CD8-positive, alpha-beta memory T cell (primary cell): ENCODE measurements at places on chromosomes 12 and 14. TPM values are rescaled to one million over a fixed set of nuclear protein-coding genes. Genes with fewer than 3 reads are reported as not detected.

DNA sequence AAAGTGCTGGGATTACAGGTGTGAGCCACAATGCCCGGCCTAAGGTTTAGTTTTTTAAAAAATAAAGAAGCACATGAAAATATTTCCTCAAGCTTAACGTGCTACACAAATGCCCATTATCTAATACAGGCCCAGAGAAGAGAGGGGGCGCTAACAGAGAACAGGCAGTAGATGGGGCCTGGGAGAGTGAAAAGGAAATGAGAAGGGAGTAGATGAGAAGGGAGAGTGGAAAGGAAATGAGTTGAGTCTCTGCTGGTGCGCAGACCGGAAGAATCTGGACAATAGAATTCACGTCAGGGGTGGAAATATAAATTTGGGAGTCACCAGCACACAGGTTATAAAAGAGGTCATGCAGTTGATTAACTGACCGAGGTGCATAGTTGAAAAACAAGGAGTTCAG is 10.7 kb downstream of the PXN start:
- DNase-seq: no peak

GRCh38 chr12:101891462-101891971 is 14.1 kb downstream of the DRAM1 start:
- no peak for DNase-seq

Gene STAC3
- 0.96 TPM for total RNA-seq

DNA sequence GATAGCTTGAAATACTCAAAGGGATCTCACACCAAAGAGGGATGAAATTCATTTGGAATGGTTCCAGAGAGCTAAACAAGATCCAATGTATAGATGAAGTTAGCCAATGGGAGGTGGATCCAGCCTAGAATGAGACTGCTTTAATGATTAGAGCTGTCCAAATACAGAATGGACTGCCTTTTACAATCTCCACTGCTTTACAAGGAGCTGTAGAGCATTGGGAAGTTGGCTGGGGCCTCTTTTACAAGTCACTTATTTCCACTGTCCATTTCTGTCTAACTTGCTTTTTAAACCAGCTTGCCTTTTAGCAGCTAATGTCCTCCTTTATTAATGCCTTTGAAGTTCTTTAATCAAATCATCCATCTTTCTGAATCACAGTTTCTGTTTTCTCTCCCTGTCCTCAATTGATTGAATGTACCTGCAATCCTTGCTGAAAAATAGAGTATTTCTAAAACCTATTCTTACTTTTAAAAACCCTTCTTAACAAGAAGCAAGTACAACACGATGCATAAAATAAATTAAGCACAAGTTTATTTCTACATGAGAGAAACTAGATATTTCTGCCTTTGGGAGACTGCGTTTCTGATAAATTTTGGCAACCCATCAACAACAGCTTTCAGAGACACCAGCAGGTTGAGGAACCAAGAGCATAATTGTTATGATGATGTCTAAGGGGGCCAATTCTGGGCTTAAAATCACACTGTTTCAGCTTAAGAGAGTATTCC is 3.4 kb upstream of the ATP2A2 start:
- no peak for DNase-seq

DNA sequence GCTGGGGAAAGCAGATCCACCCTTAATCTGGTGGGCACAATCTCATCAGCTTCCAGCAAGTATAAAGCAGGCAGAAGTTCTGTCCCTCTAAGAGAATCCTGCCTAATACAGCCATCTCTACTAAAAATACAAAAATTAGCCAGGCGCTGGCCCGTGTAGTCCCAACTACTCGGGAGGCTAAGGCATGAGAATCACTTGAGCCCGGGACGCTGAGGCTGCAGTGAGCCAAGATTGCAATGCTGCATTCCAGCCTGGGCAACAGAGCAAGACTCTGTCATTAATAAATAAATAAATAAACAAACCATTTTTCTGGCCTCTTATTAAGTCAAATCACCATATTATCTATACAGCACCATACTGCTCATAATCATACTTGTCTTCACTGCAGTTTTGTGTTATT is 111.2 kb downstream of the MED13L start:
- no peak for DNase-seq

DNA sequence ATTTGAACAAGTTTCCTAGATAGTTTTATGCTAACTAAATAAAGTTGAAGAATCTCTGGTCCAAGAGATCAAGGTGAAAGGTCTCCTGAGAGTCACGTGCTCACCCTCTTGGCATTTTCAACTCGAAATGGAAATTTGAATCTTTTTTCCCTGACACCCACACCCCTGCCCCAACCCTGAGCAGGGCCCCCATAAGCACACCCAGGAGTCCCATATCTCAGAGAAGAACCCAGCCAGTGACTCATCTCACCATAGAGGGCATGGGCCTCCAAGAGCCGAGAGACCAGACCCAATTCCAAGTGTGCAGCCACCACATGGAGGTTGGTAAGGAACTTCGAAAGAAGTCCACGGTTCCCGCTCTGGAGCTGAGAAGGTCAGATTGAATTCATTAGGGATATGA is 32.6 kb downstream of the TEP1 start:
- no peak for DNase-seq

Gene GLIPR1L1
- not detected for total RNA-seq

- no peak for DNase-seq
Measured at GRCh38 chr12:121196902-121197301, 13.0 kb upstream of the P2RX4 start.

GRCh38 chr12:54759751-54760150 is 94.6 kb upstream of the MUCL1 start:
- DNase-seq: no peak

GRCh38 chr14:66603945-66604344 is 96.0 kb downstream of the GPHN start:
- no peak for DNase-seq

DNA sequence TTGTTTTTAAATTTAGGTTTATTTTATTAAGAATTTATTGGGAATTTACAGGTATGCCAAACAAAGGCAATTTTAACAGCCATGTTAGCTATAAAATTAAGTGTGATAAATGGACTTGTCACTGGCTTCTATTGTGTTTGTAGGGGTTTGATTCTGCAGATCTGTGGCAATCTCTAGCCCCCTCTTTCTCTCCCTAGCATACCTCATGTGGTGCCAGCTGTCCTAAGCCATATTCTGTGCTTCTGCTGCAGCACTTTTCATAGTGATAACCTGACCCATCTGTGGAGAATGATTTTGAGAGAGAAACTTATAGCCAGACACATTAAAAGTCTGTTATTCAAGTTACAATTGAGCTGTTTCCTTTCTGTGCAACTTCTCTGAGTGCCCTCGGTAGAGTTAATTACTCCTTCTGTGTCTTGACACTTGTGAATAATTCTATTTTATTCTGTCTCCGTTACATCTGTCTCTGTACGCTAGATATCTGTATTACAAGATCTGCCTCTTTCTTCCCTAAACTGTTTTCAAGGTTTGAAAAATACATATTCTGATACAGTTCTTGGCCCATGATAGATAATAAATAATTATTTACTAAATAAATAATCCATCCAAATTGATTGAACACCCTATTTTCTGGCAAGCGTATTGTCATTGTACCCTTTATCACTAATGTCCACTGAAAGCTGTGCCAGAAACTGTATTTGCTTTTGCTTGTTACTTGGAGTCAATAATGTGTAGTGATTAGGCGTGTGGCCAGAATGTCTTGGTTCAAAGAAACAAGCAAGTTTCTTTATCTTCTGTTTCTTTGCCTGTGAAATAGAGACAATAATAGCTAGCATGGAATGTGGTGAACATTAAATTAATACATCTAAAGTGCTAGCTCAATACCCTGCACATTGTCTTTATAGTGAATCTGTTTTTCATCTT is 40.0 kb downstream of the FRS2 start:
- no peak for DNase-seq

DNA sequence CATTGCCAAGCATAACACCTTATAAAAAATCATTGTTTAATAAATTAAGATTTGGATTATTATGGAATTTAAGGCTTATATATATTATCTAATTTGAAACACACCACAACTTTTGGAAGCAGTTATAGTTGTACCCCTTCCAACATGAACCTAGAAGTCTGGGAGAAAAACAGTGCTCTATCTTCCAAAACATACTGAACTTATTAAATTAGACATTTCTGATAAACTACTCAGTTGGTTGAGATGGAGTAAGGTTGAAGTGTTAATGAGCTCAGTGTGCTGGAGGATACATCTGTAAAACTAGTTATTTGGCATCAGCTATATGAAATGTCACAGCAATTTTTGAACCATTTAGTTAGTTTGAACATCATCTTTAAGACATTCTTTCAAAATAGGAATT is 227.4 kb downstream of the ALX1 start:
- no peak for DNase-seq

Gene ETFRF1
- total RNA-seq: 12.4 TPM

DNA sequence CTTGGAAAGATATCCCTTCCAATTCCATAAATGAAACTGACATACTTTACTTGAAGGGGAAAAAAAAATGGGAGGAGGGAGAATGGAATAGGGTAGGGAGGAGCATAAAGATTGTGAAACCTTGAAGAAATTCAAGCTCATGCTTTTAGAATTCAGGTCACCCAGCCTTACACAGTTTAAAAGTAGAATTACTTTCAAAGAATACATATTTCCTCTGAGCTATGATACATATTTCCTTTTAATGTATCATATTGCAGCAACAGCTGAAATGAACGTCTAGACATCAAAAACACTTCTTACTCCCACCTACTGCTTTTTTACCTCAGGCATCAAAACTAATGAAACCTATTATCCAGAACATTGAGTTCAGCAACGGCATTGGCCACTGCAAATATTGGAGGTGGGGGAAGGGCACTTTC is 156.0 kb downstream of the MED13L start:
- DNase-seq: no peak

Gene OTOGL
- not detected for total RNA-seq

- no peak for DNase-seq
Measured at GRCh38 chr14:105167303-105168092, 1.1 kb downstream of the JAG2 start.

Gene CIROP
- not detected for total RNA-seq

Gene TSHR
- total RNA-seq: not detected

- no peak for DNase-seq
Measured at GRCh38 chr12:96136161-96136560, 58.0 kb upstream of the ELK3 start.

GRCh38 chr12:14833952-14834351 is 9.4 kb downstream of the ART4 start:
- no peak for DNase-seq

DNA sequence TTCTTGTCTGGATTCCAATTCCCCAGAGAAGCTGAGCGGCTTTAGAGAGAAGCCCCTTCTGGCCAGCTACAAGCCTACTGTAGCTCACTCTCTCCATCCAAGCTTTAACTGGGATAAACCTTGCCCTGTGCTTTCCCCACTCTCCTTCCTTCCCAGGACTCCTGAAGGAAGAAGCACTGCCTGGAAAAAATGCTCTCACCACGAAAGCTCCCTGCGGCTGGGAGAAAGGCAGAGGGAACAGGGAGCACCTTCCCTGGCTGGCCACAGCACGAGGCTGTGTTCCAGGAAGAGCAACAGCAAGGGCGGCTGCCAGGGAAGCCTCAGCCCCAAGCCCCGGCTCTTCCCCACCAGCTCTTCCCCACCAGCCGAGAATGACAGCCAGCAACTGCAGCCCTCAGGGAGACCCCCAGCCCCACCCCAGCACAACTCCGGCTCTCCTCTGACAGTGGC is 40.8 kb upstream of the PNMA1 start:
- DNase-seq: no peak

DNA sequence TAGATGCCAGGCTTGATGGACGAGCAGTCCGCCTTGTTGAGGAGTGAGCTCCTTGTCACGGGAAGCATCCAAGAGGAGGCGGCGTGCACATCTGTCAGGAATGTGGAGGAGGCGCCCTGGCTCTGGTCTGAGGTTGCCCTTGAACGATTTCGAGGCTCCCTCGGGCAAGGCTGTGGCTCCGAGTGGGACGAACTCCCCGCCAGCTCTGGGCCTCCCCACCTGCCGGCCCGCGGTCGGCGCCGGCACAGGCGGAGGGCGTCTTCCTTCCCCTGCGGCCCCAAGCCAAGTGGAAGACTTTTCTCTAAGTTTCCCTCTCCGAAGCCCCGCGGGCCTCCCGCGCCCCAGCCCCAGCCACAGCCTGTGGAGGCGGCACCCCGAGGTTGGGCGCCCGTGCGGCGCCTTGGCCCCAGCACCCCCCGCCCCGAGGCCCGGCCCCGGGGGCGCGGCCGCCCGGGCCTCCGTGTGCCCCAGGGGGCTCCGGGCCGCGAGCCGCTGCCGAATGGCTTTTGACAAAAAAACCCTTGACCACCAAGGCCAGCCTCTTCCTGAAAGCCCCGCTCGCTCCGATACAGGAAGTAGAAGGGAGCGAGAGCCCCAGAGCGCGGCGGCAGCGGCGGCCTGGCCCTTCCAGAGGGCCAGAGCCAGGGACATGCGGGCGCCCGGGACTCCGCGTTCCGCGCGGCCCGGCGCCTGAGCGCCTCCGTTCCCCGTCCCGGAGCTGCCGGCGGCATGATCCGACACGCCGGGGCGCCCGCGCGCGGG is at the start of gene RIN3:
Gene RIN3, plus strand, starts transcription at position 578 of the 762 bp plus-strand sequence. Its CDS starts 152 bp downstream, at position 730.
- peak; percentile 42 for DNase-seq

GRCh38 chr12:82698708-82699564 is 12.2 kb downstream of the TMTC2 start:
- no peak for DNase-seq

- DNase-seq: no peak
Measured at GRCh38 chr12:49932533-49933130, 17.9 kb upstream of the AQP2 start.

- no peak for DNase-seq
Measured at GRCh38 chr12:132651444-132652100, 33.0 kb downstream of the P2RX2 start.

GRCh38 chr14:101039031-101039754 is 135.7 kb upstream of the RTL1 start:
- no peak for DNase-seq

- no peak for DNase-seq
Measured at GRCh38 chr12:114671443-114672411, 12.2 kb downstream of the TBX3 start.

- DNase-seq: no peak
Measured at GRCh38 chr12:70664465-70664881, 27.2 kb upstream of the PTPRB start.

GRCh38 chr12:13627536-13627935 is 353.9 kb downstream of the GRIN2B start:
- DNase-seq: no peak

Gene RNASE8
- total RNA-seq: not detected
